Activated CD8-positive, alpha-beta T cell treated with anti-CD3 and anti-CD28 coated beads, Interleukin-2, amount 10 ng/mL, durations not matched to agents 7 days and 5 days (primary cell): ENCODE measurements at places on chromosomes 2 and 18. TPM values are rescaled to one million over a fixed set of nuclear protein-coding genes. Genes with fewer than 3 reads are reported as not detected.
A peak's percentile ranks its signal among the peaks of the same experiment; 100 is the strongest.

DNA sequence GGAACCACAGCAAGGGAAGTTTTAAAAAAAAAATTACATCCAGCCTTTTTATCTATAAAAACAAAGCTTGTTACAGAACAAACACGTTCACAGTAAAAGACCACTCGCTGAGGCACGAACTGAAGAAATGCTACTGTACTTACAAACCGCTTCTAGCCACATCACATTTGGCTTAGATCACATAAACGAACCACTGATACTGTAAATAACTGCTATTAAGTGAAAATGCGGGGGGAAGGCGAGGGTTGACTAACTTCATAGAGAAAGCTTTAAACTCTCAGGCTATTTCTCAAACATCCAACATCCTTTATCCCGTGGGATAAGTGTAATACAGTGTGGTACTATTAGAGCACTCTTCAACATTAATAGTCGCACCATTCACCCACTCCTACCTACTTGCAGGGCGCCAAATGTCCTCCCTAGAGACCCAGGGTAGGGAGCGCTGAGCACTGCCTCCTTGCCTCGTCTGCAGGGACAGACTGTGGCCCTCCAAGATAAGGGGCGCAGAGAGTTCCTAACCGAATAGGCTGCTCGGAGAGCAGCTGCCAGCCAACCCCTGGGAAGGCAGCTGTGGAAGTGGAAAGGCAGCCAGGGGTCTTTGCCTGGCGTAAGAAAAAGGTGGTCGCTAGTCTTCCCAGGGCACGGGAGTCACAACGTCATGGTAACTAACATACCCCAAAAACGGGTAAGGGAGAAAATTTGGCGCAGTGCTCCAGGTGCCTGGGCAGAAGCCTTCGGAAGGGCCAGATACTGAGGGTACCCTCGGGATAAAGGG lies 854 bp downstream of the GPR155 start:
- DNase-seq, result peak; percentile 55

DNA sequence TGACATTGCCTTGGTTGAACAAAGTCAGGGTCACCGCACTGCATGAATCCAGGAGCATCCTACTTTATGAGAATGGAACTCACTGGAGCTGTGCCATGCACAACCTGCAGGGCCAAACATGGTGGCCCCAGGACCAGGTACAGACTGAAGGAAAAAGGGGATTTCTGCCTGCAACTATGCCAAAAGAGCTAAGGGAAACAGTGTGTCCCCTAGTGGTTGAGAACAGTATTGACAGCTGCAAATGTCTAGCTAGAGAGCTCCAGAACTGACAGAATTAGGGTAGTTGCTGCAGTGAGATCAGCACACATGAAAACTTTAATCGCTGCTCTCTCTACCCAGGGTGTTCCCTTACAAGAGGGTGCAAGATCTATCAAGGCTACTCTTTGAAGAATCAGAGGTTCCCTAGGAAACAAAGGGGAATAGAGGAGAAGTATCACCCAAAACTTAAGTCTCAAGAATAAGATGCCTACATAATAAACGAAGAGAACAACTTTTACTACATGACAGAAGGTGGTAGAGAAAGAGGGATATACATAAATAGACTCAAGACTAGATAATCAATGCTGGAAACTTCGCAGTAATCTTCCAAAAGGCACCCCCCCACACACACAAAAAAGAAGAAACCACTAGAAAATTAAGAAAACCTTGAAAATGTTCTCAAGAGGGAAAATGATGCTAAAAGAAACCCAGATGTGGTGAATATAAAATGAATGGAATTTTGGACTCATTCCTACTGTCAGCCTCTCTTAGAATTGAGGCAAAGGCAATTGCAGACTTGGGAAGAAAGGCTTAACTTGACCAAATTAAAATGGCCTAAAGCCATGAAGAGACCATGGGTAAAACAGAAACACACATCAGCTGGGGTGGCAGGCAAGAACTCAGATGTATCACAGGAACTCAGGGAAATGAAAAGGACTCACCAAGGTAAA lies 43.6 kb upstream of the IHH start:
- peak; percentile 29 for DNase-seq

DNA sequence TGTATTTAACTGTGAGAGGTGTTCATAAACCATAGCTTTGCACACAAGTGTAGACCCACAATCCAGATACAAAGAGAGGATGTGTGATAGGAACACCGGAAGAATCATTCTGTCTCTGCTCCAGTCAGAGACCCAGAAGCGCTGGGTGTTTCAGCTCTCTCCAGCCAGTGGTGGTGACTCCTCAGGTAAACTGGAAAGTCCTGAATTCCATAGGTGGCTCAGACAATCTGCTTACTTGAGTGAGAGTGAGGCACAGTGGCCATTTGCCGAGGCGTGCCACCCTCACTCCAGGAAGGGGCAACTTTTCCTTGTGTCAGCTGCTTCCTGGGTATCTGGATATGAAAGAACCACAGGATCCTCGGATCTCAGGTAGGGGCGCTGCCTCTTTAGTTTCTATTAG lies 171.5 kb downstream of the KCNS3 start:
- DNase-seq, result no peak

DNA sequence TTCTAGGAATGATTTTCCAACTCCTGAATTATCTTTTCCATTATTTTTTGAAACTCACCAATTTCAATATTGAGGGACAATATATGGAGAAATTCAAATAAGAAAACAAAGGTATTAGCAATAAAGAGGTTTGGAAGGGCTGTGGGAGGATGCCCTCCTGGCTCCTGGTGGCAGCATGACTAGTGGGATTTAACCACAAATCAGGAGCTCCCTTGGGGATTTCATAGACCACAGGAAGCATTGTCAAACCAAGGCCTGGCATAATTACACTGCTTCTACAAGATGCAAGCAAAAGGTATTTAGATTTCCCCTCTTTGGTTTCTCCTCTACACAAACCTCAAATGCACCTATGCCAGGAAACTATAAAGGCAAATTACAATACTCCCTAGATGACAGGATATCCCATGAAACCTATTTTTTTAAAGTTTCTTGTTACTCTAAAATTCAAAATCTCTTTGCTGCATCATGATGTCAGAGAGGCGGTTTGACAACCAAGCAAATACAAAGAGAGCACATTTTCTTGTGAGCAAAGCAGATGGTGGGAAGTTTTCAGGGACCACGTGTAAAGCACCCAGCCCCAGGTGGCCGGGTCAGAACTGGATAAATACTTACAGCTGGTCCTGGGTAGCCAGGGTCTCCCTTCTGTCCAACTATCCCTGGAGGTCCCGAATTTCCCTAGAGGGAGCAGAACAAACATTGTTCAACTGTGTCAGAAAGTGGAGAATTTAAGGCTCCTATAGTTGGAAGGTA lies 67.9 kb downstream of the COL6A3 start:
- no peak for DNase-seq

GRCh38 chr18:47172476-47172875 lies 3.7 kb downstream of the IER3IP1 start:
- no peak for DNase-seq

DNA sequence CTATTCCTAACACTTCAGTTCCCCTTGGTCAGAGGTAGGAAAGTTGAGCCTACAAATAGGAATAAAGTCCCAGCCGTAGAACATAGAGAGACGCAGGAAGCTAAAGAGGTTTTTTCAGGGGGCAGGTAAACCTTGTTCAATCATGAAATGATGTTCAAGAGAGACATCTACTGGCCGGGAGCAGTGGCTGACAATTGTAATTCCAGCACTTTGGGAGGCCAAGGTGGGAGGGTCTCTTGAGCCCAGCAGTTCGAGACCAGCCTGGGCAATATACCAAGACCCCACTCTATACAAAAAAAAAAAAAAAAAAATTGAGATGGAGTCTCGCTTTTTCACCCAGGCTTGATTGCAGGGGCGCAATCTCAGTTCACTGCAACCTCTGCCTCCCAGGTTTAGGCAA lies 66.7 kb upstream of the DNAJC10 start:
- DNase-seq, result no peak

GRCh38 chr2:37553411-37554154 lies 117.9 kb downstream of the CDC42EP3 start:
- DNase-seq, result no peak

KCNE4 gene
- total RNA-seq, result not detected

ATOH8 gene
- total RNA-seq, result 0.11 TPM

SERPINB13 gene
- not detected for total RNA-seq

UGT1A10 gene
- total RNA-seq, result not detected

SLC8A1 gene
- 0.10 TPM for total RNA-seq
